Osteoblast (primary cell): ENCODE measurements at places on chromosomes 3 and 15. TPM values are rescaled to one million over a fixed set of nuclear protein-coding genes. Genes with fewer than 3 reads are reported as not detected.
A peak's percentile ranks its signal among the peaks of the same experiment; 100 is the strongest.

CASR gene
- not detected in 2 replicates for total RNA-seq

DNA sequence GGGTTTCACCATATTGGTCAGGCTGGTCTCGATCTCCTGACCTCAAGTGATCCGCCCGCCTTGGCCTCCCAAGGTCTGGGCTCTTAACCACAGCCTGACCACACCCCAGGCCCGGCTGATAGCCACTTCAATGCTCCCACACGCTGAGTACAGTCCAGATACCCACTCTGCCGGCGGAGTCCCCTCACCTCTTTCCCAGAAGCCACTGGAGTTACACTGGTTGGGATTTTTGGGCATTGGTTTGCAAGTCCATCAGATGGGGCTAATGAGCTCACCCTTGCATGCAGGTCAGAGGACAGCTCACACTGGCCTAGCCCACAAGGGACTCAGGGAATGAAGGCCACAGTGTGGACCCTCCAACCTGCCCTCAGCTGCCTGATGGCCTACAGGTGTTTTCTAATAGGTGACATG, 60.1 kb downstream of the IQSEC1 start:
- DNase-seq, result peak; percentile 59

DNA sequence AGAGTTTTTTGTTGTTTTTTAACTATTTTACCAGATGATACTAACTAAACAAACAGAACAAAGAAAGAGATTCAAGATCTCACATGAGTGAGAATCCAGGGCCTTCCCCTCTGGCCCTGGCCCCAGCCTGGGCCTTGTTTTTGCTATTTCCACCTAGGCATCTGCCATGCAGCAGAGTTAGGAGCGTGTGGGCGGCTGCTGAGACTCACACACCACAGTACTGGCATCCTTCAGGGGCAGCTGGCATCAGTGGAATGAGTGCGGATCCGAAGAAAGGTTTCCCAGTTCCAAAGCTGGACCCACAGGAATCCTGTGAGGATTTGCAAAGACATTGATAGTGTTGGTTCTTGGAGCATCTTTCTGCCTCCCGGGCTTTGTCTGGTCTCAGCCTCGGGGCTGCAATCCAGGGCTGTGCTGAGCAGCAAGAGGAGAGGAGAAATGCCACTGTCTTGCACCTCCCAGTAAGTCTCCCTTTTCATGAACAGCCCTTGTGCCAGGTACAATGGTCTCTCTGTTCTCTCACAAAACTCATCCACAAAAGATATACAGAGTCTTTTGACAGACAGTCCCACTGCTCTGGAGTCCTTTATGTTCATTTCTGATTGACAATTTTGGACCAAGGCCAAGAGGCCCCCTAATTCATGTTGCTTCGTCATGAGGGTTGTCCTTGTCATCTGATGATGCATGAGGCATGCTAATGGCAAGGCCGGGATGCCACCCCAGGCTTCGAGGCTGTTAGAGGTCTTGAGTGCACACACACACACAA, 46.6 kb downstream of the APH1B start:
- no peak for DNase-seq

DNA sequence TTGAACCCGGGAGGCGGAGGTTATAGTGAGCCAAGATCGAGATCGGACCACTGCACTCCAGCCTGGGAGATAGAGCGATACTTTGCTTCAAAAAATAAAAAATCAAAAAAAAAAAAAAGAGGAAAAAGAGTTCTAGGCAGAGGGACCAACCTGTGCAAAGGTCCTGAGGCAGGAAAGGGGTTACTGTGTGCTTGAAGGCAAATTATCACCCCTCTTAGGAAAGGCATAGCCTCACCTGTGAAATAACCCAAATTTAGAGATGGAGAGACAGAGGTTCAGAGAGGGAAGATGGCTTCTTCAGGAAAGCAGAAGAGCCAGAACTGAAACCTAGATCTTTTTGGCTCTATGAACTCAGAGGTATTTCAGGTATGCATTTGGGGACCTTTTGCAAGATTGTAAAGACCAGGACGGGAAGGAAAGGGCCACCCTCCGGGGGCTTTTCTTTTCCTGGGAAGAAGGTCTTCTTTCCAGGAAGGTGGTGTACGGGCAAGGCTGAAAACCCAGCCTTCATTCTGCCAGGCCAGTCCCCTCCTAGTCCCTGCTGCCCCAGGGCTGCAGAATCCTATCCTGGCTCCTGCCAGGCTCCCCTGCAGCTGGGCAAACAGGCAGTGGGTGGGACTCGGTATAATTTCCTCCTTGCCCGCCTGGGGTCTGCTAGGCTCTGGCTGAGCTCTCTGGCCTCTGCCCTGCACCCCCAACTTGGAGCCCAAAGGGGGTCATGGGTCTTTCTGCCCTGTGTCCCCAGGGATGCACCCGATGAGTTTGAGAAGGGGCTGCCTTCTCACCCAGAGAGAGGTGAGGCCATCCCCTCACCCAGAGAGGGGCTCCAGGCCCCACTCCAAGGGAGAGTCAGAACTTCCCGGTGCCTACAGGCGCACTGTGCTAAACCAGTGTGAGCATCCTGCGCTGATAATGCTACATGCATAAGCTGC, 14.4 kb upstream of the CSK start:
- peak; percentile 34 for DNase-seq

DNA sequence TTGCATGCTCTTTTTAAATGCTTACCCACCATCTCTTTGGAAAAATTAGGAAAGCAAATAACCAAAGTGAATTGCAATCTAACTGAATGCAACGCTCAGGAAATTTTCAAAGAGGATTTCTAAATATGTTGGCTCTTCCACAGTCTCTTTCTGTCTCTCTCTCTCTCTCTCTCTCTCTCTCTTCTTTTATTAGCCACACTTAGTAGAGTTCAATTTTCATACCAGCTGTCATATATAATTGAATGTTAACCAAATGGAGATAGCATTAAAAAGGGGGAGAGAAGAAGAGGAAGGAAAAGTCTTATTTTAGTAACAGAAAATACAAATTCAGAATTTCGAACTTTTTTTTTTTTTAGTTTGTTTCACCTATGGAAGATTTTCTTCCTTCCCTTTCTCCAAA, 235.9 kb upstream of the GBE1 start:
- no peak for DNase-seq

GRCh38 chr15:35439291-35439690, 106.7 kb downstream of the DPH6 start:
- DNase-seq, result no peak
